ENCODE measurements at places on chromosomes 1 and 21.

- no peak for DNase-seq
These were observed 218.7 kb downstream of the RERE start for GRCh38 chr1:8598783-8599182.

- peak; percentile 74 for DNase-seq
These were observed 1.7 kb upstream of the JUN start for GRCh38 chr1:58785442-58786058.

DNA sequence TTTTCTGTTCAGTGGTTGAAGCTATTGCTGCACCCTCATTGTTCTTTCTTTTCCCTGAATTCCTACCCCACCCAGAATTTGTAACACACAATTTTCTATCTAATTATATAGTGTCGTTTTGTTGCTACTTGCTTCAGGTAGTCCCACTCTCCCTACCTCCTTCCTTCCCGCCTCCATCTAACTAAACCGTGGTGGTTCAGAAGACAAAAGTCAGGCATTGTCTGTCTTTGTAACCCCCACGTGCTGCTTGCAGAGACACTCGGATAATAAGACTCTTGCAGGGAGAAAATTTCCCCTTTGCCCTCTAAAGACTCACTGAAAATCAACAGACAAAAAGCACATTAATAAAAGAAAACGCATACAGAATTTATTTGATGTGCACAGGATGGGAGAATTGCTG, 46.2 kb upstream of the BTG3 start:
- no peak for DNase-seq

- DNase-seq, result peak; percentile 75
These were observed 83.5 kb downstream of the INTS7 start for GRCh38 chr1:211951856-211952255.

GRCh38 chr1:227726924-227727599, 8.0 kb downstream of the JMJD4 start:
- no peak for DNase-seq

GRCh38 chr1:107172450-107173170, 31.8 kb downstream of the NTNG1 start:
- no peak for DNase-seq

- DNase-seq, result no peak
These were observed 36.1 kb upstream of the RUNX3 start for GRCh38 chr1:24966121-24966723.

GRCh38 chr1:28534671-28535070, 18.2 kb upstream of the TRNAU1AP start:
- DNase-seq, result no peak

DNA sequence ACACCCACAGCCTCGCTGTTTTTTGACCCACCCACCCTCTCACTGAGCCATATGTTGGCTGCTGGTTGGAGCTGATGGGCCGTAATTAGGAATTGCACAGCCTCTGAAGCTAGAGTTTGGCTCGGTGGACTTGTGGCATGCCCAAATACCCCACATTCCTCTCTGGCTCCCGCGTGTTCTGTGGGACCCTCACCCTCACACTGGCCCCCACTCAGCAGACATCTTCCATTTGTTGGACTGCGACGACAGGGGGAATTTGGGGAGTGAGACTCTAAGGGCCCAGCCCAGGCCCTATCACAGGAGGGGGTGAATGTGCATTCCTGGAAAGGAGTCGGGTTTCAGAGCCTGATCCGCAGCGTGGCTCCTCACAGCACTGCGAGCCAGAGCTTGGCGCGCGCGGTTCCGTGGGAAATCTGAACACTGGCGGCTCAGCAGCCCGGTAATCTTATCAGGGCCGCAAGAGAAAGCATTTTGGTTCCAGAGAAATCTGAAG, 5.2 kb downstream of the RCSD1 start:
- no peak for DNase-seq

DNA sequence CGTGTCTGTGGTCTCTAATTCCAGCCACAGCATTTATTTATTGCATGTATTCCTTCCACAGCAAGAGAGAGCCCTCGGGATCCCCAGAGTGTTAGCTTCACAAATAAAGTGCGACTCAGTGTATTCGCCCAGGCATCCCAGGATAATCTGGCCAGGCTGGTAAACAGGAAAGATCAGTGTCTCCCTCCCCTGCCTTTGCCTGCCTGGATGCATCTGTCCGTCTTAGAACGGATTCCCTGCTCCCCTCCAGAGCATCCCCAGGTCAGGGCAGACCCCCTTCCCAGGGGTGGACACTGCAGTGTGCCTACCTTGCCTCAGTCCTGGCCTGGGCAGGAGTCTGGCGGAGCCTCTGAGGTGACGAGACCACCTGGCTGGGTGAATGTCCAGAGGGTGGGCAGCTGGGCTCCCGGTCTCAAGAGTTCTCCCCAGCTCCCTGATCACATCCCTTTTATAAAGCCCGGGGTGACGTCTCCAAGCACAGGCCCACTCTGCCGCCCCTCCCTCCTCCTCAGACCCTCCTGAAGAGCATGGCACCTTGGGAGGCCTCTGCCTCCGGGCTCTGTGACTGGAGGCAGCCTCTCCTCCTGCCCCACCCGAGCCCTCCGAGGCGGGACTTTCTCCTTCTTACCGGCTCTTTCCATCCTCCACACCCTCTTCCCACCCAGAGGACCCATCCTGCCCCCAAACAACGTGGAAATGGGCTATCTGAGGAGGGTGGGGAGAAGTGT, at the start of gene KISS1:
Gene KISS1, minus strand, starts transcription at position 424 of the 728 bp plus-strand sequence. CDS start 3,615 bp downstream, outside the sequence.
- DNase-seq, result no peak

GRCh38 chr1:27122652-27123051, 32.3 kb downstream of the SLC9A1 start:
- DNase-seq, result peak; percentile 70

DNA sequence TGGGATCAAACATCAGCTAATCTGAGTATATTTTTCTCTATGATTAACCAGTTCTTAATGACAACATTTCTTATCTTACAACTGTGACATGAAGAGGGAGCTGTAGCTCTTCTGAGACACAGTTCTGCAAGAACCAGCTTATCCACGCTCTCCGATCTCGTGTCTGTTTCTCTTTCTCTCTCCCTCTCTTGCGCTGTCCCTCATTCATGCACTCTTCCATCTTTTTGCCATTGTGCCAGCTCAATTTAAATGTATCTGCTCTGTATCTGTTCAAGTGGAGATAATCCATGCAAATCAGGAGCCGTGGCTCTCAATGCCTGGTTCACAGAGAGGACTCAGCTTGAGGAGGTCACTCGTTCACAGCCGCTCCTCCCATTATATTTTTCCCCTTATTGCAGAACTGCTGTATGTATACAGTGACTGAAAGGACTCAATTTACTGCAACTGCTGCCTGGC, 494.7 kb upstream of the ADGRL2 start:
- DNase-seq, result peak; percentile 20

GRCh38 chr1:184052194-184052559, 647 bp downstream of the TSEN15 start:
- DNase-seq, result no peak

DNA sequence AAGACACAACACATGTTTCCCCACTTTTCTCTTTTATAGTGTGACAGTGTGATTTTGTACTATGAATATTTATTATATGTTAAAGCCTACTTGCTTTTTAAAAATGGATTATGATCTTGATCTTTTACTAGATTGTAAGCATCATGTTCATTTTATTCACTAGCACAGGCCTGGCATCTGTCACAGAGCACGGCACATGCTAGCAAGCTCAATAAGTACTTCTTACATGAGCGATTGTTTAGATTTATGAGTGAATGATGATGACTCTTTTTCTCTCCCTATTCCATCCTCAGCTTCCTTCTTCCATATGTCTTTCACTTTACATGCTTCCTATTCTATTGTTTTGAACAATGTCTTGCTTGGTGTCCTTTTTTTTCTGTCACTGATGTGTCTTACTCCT, 1454.1 kb downstream of the MRPL39 start:
- no peak for DNase-seq

- DNase-seq, result peak; percentile 57
These were observed 38.4 kb upstream of the CDC42BPA start for GRCh38 chr1:227356620-227357146.

DNA sequence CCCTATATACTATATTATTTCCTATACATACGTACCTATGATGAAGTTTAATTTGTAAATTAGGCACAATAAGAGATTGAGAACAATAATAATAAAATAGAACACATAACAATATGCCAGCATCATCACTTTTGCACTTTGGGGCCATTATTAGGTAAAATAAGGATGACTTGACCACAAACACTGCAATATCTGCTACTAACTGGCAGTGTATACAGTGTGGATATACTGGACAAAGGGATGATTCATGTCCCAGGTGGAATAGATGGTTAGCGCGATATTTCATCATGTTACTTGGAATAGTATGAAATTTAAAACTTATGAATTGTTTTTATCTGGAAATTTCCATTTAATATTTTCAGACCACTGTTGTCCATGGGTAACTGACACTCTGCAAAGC, 35.4 kb upstream of the TXLNA start:
- DNase-seq, result no peak

DNA sequence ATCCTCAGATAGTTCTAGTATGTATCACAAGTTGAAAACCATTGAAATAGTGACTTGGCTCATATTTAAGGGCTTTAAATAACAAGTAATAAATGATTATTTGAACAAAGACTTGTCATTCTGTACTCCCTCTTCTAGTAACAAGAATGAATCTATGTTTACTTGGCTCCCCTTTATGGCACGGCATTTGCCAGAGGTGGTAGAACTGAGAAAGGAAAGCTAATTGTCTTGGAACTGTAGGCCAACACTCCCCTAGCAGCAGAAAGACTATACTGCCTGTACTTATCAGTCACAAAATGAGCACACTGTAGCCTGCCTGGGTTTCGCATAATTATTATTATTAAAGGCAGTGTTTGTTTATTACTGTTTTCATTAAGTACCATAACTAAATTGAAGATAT, 29.6 kb upstream of the SMYD2 start:
- DNase-seq, result no peak

GRCh38 chr21:33682992-33683627, 40.8 kb downstream of the ITSN1 start:
- peak; percentile 92 for DNase-seq

DNA sequence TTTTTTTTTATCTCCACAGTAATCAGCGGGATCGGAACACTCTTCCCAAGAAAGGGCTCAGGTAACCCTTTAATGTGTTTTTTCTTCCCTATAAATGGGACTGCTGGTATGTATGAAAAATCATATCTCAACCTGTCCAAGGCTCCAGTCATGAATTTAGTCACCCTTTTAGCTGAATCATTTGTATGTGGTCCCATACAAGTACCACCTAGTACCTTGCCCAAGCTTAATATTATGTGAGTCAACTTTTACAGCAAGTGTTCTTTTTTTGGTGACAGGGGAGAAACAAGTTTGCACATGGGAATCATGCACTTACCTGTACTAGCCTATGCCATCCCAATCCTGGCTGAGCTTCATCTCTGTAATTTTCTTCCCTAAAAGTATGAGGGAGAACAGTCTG, 43.7 kb upstream of the IPO9 start:
- DNase-seq, result no peak

DNA sequence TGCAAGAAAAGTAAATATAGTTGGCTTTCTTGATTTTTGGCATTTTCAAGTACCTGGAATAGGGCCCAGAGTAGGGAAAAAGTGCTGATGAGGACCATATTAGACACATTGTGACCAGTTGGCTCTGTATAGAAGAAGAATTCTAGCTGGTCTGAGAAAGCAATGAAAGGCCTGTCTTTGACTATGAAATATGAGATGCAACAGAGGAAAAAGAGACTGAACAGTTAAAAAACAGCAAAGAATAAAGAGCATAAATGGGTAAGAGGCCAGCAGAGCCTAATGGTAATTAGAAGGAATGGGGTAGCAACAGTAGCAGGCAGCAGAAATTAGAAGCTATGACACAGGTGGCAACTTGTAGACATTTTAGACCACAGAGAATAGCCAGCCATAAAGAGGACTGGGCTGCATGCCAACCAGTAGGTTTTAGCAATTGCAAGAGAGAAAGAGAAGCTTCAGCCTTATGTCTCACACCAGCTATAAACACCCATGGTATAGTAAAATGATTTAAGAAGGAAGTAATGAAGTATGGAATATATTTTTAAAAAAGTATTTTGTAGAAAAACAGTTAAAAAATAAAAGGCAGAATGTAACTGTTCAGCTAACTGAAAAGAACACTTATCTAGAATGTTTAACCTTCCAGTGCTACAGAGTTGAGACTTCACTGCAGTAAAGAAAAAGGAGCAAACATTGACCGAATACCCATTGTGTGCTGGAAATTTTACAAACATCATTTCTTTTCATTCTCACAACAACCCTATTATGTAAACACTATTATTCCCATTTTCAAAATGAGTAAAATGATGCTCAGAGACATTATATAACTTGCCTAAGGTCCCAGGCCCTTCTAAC, 114.1 kb downstream of the LHX4 start:
- peak; percentile 16 for DNase-seq

DNA sequence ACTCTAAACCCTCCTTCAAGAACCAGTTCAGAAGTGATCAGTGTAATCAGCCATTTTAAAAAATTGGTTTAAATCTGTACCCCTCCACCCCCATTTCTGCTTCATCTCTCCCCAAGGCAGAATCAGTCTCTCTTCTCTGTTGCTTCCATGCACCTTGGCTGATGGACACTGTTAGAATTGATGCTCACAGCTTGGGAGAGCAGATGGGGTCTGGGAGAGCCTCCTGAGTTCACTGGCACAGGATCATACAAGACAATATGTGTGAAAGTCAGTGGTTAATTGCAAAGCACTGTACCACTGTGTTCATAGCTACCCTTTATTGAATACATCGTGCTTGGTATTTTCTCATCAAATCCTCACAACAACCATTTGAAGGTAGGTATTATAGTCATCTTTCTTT, 140.9 kb downstream of the ROR1 start:
- DNase-seq, result no peak

GRCh38 chr1:234906654-234907053, 222.0 kb downstream of the TOMM20 start:
- DNase-seq, result no peak

DNA sequence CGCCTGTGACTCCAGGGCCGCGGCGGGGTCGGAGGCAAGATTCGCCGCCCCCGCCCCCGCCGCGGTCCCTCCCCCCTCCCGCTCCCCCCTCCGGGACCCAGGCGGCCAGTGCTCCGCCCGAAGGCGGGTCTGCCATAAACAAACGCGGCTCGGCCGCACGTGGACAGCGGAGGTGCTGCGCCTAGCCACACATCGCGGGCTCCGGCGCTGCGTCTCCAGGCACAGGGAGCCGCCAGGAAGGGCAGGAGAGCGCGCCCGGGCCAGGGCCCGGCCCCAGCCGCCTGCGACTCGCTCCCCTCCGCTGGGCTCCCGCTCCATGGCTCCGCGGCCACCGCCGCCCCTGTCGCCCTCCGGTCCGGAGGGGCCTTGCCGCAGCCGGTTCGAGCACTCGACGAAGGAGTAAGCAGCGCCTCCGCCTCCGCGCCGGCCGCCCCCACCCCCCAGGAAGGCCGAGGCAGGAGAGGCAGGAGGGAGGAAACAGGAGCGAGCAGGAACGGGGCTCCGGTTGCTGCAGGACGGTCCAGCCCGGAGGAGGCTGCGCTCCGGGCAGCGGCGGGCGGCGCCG, at the start of gene SIM2:
Gene SIM2, plus strand, starts transcription at position 135 of the 565 bp plus-strand sequence. CDS start 632 bp downstream, outside the sequence.
- no peak for DNase-seq

GRCh38 chr1:1086911-1087341, 12.8 kb upstream of the RNF223 start:
- DNase-seq, result no peak

GRCh38 chr1:228272331-228272791, 64.5 kb downstream of the OBSCN start:
- no peak for DNase-seq

GRCh38 chr1:4701276-4701675, 46.9 kb downstream of the AJAP1 start:
- no peak for DNase-seq
